ENCODE measurements at places on chromosomes 2 and 18.

- DNase-seq: no peak
Observed at GRCh38 chr2:58032016-58032763, 14.4 kb upstream of the VRK2 start.

DNA sequence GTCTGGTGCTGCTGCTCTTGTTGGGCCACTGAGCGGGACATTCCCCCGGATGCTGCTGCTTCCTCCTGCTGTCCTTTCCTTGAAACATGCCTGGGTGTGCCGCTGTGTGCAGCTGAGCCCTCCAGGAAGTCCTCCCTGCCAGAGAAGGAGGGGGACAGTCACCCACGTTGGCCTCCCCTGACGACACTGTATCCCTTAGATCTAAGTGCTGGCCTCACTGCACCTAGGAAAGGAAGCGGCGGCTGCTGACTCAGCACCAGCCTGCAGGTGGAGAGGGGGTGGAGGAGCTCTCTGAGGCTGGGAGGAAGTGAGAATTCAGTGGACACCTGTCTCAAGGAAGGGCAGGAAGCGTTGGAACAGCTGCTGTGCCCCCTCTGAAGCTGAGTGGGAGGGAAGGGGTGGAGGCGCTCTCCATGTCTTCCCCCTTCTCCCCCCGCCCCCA lies 239.8 kb downstream of the HAUS1 start:
- peak; percentile 12 for DNase-seq

GRCh38 chr18:78410094-78410786 lies 569.4 kb upstream of the SALL3 start:
- DNase-seq: no peak

DNA sequence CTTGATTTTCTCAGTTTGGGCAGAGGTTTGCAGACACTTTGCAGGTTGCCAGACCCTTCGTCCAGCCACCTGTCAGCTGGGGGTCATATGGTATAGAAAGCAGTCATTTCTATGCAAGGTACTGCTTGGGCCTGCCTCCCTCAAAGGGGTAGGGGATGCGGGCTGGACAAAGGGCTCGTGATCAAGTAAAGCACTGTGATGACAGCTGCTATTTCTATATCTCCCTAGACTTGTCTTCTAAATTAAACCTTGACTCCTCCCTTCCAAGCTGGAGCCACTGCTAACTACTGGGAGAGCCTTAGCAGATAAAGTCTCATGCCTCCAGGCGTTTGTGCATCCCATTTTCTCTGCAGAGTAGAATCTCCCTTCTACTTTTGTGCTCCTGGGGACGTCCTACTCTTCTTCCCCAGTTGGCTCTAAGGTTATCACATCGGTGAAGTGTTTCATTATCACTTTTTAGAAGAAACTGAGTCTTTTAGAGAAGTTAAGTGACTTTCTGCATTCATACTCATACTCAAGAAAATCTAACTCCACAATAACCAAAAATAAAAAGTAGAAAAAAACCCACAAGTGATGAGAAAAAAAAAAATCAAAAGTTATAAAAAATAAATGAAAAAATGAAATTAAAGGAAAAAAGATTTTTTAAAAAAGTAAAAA lies 710 bp upstream of the XRCC5 start:
- DNase-seq: no peak

- DNase-seq: no peak
Observed at GRCh38 chr2:143026411-143027054, 102.7 kb upstream of the ARHGAP15 start.

- DNase-seq: peak; percentile 48
Observed at GRCh38 chr2:218257390-218257981, 3.3 kb upstream of the GPBAR1 start.

GRCh38 chr2:236021499-236022057 lies 146.6 kb downstream of the GBX2 start:
- DNase-seq: no peak

DNA sequence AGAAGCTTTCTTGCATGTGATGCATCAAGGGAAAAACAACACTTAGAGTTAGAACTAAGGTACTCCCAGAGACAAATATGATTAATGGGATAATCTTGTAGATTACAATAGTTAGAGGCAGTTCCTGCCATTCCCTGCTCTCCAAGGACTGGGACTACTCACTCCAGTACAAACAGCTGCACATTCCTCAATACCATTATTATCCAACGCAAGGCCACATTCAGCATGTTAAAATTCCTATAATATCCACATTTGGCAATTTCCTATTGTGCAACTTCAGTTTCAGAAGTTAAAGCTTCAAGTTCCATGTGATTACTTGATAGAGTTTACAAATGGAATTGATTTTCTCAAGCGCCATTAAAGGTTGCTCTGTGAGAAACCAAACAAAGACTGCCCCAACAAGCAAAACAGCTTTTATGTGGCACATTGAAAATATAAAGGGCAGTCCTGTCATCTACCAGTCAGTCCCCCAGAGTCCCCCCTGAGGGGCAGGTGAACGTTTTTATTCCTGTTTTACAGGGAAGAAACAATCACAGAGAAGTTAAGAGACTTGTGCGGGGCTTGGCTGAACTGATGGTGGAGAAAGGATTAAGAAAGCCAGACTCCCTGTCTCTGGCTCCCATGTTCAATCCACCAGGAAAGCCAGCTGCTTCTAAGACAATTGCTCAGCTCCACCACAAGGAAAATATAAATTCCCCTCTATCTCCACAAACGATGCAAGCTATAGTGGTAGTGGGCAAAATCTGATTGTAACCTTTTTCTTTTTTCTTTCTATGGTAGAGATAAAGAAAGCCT lies 72.6 kb downstream of the TXNL1 start:
- DNase-seq: no peak

DNA sequence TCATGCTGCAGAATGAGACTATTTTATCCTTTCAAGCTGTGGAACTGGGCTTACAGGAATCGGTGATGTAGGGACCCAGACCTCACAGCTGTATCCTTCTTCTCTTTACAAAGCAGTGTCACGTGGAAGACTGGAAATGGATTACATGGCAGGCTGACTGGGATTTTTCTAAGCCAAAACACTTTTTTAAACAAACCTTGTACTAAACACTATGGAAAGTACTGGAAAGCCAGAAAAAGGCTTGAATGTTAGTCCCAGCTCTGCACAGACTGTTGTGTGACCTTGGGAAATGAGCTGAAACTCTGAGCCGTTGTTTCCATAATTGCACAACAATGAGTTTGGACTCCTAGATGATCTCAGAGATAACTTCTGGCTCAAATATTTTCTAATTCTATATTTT lies 7.6 kb upstream of the ADAM23 start:
- DNase-seq: no peak

DNA sequence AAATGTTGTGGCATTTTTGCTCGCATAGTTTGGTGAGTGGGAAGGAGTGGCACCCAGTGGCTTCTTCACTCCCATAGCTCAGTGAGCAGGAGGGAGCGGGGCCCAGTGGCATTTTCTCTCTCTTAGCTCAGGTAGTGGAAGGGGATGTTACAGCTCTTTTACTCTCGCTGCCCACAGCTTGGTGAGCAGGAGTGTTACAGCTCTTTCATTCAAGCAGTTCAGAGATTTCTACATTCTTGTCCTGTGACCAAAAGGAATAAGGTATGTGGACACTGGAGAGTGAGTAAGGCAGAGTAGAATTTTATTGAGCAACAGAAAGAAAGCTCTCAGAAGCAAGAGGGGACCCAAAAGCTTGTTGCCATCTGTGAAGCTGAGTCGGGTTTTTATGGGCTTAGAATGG lies 192.4 kb downstream of the SPAG16 start:
- DNase-seq: no peak

DNA sequence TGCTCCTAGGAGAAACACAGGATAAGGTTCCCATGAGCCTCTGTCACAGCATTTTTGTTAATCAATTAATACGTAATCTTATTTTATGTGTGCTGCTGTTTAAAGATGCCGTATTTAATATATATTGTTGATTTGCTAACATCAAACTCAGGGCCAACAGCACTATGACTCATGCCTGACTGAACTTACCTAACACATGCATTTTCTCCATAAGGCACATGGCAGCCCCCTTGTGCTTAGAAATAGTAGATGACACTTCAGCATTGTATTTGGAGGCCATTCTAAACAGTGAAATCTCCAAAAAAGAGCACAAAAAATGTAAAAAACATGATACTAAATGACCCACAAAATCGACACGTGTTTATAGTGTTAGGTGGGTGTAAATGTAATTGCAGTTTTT lies 314.8 kb downstream of the MYCN start:
- DNase-seq: no peak

DNA sequence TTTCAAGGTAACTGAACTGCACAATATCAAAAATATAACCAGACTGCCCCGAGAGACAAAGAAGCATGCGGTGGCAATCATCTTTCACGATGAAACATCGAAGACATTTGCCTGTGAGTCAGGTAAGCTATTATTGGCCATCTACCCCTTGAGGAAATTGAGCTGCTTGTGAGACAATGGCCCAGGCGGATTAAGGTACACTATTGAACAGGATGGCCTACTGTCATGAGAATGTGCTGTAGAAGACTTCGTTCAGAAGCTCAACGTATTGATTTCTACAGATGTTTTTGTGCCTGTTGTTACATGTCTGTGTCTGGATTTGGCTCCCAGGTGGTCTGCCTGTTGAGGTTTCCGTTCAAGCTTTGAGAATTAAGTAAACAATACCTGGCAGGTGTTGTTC lies 198.7 kb downstream of the DOK6 start:
- no peak for DNase-seq

DNA sequence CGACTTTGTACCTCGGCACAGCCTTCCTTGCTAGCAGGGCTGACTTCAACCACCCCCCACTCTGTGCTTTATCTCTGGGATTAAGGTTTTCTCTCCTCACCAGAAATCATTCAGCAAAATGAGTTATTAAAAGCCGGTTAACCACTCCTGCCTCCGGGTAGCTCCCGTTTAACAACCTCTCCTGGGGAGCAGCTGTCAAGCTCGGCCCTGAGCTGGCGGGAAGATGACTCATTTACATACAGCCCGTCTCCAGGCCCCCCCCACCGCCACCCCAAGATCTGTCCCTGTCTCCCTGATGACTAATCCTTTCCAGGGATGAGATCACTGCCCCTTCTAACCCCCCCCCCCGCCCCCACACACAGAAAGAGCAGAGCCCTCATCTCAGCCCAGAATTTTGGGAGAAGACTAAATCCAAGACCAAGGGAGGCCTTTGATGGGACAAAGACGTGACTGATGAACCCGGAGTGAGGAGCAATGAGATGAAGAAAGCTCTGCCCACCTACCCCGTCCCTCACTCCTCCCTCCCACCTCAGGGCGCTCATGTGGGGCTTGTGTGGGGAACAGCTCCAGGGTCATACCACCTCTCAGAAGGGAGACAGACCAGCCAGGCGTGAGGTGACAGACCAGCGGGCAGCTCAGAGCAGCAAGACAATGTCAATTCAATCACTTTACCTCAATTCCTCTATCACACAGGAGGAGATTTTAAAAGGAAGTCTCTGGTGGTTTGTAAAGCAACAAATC lies 131.4 kb downstream of the MSH2 start:
- no peak for DNase-seq

DNA sequence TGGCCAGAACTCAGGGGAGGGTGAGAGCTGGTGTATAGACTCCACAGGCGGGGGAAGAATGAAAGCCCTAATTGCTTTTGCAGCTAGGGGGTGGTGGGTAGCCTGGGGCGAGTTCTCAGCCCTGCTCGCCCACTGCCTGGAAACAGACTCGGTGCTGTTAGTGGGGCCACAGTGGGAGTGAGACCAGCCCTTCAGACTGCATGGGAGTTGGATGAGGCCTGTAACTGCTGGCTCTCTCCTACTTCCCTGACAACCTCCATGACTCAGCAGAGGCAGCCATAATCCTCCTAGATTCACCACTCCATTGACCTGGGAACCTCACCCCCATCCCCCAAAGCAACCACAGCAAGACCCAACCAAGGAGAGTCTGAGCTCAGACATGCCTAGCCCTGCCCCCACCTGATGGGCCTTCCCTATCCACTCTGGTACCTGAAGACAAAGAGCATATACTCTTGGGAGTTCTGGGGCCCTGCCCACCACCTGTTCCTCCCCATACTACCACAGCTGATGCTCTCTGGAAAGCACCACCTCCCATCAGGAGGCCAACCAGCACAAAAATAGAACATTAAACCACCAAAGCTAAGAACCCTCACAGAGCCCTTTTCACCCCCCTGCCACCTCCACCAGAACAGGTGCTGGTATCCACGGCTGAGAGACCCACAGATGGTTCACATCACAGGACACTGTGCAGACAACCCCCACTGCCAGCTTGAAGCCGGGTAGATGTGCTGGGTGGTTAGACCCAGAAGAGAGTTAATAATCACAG lies 226.3 kb downstream of the EIPR1 start:
- DNase-seq: no peak

DNA sequence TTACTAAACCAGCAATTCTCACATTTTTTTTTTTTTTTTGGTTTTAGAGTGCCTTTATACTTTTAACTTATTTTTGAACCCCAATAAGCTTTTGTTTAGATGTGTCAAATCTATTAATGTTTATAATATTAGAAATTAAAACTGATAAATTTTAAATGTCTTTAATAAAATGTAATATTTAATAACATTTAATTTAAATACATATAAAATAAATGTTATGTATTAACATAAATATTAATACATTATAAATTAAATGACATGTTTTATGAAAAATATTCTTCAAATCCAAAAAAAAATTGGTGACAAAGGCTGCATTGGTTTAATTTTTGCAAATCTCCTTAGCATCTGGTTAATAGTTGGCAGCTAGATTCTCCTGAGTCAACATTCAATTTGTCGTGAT lies 163.7 kb downstream of the PRPF40A start:
- no peak for DNase-seq

DNA sequence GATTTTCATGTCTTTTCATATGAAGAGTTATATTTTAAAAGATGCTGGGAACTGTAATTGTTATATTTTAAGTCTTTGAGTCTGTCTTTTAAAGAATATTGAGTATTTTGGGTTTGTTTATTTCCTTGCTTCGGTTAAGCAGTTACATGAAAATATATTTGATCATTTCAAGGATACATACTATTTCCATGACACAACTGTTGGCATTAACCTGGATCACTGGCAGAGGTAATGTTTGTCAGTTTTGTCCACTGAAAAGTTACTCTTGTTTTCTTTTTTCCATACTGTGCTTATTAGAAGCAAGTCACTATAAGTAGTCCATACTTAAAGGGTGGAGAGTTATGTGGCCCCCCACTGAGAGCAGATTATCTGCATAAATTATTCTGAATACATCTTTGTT lies 1142.0 kb upstream of the TMEFF2 start:
- no peak for DNase-seq

- DNase-seq: no peak
Observed at GRCh38 chr18:37705016-37705415, 139.4 kb upstream of the CELF4 start.

DNA sequence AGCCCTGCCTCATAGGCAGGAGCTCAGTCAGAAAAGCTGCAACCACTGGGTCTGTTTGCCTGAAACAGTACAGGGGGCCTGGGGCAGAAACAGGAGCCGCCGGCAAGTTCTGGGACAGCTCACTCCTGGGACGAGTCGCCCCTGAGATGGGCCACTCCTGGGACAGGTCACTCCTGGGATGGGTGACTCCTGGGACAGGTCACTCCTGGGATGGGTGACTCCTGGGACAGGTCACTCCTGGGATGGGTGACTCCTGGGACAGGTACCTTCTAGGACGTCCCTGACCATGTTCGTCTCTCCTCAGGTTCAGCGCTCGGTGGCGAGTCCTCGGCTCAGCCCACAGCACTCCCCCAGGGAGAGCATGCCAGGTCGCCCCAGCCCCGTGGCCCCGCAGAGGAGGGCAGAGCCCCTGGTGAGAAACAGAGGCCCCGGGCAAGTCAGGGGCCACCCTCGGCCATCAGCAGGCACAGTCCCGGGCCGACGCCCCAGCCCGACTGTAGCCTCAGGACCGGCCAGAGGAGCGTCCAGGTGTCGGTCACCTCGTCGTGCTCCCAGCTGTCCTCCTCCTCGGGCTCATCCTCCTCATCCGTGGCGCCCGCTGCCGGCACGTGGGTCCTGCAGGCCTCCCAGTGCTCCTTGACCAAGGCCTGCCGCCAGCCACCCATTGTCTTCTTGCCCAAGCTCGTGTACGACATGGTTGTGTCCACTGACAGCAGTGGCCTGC lies 51.8 kb downstream of the NTSR2 start:
- no peak for DNase-seq

Data from T follicular helper cell (primary cell).